ENCODE measurements at places on chromosomes 16 and 17. TPM values are rescaled to one million over a fixed set of nuclear protein-coding genes. Genes with fewer than 3 reads are reported as not detected.

- DNase-seq: peak; percentile 77
Measured at GRCh38 chr16:58638148-58639036, 8.8 kb upstream of the CNOT1 start.

Gene MON1B
- total RNA-seq: 91.3 TPM

Gene SLC4A1
- not detected for total RNA-seq

- no peak for DNase-seq
Measured at GRCh38 chr17:6041246-6041645, 28.9 kb upstream of the WSCD1 start.

DNA sequence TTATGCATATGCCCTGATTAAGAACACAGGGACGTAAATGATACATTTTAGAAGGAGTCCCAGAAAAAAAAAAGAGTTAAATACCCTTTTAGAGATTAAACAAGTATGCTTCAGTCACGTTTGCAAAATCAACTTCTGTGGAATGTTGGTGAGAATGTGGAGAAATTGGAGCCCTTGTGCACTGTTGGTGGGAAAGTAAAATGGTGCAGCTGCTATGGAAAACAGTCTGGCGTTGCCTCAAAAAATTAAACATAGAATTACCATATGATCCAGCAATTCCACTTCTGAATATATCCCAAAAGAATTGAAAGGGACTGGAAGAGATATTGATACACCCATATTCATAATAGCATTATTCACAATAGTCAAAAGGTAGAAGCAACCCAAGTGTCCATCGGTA, 26.5 kb downstream of the RHBDL3 start:
- no peak for DNase-seq

- no peak for DNase-seq
Measured at GRCh38 chr17:75820094-75821080, 23.8 kb downstream of the UNC13D start.

DNA sequence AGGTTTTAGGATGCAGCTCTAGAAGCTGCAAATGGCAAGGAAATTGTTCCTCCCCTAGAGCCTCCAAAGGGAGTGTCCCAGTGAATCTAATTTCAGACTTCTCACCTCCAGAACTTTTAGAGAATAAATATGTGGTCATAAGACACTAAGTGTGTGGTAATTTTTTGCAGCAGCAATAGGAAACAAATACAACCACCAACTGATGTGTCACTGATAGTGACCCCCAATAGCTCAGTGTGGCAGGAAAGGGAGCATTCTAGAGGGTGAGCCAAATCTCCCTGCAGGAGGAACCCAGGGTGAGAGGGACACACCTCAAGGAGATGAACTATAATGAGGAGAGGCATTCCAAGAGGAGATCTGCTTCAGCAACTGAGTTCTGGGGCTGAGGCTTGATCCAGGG, 4.1 kb downstream of the CCL4L2 start:
- no peak for DNase-seq

Gene CCDC40
- 13.3 TPM for total RNA-seq

GRCh38 chr17:77516902-77517301, 376.1 kb downstream of the SEC14L1 start:
- no peak for DNase-seq

GRCh38 chr17:64728041-64728695, 66.1 kb upstream of the SMURF2 start:
- DNase-seq: no peak

Gene GJC1
- 75.9 TPM for total RNA-seq

Gene SDR42E2
- total RNA-seq: not detected

DNA sequence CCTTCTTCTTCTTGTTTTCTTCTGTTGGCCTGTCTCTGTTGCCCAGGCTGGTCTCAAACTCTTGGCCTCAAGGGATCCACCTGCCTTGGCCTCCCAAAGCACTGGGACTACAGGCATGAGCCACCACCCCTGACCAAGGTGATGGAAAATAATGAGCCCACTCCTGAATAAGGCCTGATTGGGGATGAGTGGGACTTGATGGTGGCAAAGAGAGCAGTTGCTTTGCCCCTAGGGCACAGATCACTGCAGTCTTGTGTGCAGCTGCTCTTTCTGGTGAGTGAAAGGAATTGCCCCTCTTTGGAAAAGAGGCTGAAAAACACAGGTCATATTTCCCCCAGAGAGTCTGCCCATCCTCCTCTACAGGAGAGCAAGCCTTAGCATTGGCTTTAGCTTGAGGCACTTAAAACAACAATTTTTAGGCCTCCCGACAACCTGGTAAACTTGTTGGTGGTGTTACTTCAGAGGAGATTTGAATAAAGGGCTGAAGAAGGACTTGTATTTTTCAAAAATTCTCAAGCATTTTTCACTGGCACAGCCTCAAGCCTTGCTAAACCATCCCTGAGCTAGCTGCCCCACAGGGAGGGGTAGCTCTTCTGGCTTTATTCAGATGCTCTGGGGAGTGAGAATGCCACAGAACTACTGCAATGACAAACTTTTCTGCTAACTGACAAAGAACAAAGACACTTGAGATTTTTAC, 6.1 kb upstream of the PDP2 start:
- no peak for DNase-seq

DNA sequence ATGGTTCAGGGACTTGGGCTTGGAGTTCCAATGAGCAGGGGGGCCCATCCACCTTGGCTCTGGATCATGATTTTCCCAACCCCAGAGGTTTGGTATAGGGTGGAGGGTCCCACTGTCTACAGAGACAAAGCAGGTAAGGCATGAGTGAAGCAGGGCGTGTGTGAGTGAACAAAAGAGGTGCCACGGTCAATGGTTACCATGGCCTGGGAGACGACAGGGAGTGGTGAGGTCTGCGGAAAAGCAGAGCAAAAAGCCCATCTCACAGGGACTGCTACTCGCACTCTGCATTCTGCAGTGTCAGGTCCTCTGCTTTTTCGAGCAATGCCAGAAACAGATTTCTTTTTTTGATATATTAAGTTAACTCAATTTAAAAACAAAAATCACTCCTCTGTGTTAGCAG, 24.6 kb downstream of the MYH11 start:
- DNase-seq: no peak

GRCh38 chr16:80580109-80580832, 39.5 kb downstream of the DYNLRB2 start:
- no peak for DNase-seq

DNA sequence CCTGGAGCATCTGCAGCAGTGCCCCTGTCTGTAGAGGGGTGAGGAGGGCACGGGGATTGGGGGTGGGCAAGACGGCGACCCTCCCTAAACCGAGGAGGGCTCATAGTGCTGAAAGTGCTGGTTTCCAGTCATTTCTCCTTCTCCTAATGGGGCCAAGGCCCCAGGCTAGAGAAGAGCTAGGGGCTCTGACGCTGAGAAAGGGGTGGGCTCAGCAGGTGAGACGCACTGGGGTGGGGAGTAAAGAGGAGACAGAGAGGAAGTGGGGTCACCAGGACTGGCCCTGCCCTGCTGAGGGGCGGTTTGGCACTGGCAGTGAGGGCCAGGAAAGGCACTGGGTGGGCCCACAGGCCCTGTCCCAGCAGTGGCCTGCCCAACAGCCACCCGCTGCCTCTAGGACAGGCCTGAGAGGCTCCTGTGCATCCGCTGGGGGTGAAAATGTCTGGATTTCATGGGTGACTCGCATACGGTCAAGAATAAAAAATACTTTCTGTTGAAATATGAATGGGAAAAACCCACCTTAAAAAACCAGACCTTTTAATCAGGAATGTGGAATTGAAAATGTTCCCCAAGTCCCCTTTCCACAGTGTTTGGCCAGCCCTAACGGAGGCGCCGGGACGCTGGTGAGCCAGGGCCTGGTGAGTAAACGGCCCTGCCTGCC, 122.4 kb upstream of the SMURF2 start:
- no peak for DNase-seq

GRCh38 chr17:27157898-27158297, 136.0 kb upstream of the WSB1 start:
- DNase-seq: no peak

Gene NPIPA3
- 8.2 TPM for total RNA-seq

DNA sequence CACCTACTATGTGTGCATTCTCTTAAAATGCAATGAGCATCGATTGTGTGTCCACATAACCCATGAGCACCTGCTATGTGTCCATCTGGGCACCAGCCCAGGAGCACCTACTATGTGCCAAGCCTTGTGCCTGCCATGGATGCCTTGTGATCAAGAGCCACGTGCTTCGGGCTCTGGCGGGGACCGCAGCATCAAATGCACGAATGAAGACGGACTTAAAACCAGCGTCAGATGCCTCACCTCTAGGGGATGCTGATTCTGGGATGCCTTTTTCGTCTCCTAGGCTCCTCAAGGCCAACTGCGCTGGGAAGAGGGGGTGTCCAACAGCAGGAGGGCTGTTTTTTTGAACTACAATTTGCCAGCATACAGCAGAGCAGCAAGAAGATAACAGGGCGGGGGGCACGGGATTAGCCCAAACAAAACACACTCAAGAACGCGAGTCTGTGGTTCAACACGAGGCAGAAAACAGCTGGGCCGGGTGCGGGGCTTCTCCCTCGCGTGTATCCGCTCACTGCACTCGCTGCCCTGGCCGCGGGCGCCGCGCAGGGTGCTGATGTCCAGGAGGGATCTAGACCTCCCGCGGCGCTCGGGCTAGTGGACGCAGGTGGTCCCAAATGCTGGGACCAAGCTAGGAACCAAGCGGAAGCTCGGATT, 1.2 kb upstream of the GLIS2 start:
- peak; percentile 47 for DNase-seq

DNA sequence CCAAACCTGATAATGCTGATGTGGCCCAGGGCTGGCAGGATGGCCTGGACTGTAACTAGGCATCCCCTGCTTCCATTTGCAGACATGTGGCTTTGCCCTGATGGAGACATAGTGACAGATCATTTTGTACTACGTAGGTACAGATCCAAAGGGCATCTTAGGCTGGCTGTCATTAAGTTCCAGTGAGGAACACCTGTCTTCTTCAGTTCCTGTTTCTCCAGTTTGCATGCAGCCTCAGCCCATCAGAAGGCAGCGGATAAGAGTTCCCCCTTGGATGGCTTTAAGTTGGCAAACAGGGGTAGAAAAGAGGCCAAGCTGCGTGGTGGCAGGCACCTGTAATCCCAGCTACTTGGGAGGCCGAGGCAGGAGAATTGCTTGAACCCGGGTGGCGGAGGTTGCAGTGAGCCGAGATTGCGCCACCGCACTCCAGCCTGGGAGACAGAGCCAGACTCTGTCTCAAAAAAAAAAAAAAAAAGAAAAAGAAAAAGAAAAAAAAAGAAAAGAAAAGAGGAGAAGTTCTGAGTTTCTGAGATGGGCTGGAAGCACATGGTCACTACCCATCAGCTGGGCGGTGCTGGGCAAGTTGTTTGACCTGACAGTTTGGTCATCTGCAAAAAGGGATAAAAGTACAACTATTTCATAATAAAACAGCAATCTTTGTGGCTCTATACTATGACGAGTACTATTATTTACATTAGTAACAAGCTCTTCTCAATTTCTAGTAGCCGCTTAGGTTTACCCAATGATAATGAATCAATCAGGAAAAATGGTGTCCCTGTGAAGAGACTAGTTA, 42.7 kb downstream of the CPPED1 start:
- no peak for DNase-seq

Gene ATAD5
- 18.4 TPM for total RNA-seq

Gene BICDL2
- total RNA-seq: 70.9 TPM

GRCh38 chr16:86706726-86707125, 128.4 kb downstream of the FOXL1 start:
- DNase-seq: no peak

DNA sequence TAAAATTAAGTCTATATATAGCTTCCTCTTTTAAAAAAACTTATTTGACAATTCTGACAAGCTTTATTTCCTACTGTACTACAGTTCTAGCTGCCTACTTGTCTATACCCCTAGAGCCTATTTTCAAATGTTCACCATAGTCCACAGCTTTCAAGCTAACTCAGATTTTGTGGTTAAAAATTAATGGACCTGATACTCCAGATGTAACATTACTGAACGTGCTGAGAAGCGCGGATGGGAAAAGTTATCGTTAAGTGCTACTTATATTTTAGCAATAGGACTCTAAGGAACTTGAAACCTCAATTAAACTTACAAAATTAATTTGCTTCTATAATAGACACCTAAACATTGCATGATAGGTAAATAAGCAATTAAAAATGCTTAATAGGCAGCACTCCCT, 31.2 kb downstream of the GNA13 start:
- no peak for DNase-seq

DNA sequence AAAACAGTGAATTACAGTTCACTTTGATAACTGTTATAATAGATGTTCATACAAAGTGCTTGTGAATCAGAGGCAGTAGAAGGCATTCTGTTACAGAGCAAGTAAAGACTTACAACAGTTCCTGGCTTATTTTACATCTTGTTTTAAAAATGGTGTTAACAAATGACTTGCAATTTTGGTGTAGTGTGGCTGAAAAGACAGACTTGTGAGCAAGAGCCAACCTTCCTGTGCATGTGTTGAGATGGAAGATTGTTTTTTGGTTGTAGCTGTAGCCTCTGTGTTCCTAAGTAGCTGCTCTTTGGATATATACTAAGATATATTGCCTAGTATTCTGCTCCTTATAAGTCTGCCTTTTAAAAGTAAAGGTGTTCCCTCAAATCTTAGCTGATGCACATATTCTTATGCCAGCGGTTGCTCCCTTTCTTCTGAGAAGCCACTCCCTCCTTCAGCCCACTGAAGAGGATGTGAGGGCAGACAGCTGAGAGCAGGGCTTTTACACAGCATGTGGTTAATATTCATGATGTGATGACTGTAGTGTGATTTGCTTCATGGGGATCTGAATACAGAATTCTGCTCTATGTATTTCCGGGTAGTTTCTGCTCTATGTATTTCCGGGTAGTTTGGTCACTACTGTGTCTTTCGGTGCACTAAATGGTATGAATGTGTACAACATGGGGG, 182.3 kb downstream of the PHKB start:
- DNase-seq: no peak

GRCh38 chr17:66739553-66739952, 95.4 kb upstream of the CACNG5 start:
- DNase-seq: no peak

GRCh38 chr17:43832976-43833829, at the start of gene MPP3:
Gene MPP3, minus strand, starts transcription at chr17:43833146. Its CDS starts 1,240 bp downstream, at chr17:43831906.
- peak; percentile 87 for DNase-seq

Gene MEAK7
- 29.5 TPM for total RNA-seq

GRCh38 chr16:67019171-67019570, 9.8 kb upstream of the CBFB start:
- no peak for DNase-seq

Measured in Calu3 (cell line).